ENCODE measurements at places on chromosomes 3 and 15.

DNA sequence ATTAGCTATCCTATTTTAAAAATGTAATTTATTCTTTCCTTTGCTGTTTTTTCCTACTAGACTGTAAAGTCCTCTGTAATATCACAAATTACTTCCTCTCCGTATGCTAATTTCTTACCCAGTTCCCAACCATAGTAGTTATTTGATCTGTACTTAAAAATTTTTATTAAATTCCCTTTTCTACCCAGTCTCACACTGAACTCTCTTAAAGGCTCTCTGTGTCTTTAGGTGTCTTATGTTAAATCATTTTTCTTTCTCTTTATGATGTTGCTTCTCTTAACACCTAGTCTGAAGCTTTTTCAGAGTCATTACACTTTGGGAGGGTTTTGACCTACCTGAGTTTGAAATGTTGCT lies 378.6 kb downstream of the NSUN3 start:
- no peak for DNase-seq

GRCh38 chr15:94584833-94585244 lies 353.5 kb downstream of the MCTP2 start:
- DNase-seq = no peak

GRCh38 chr15:77507911-77508310 lies 87.2 kb downstream of the HMG20A start:
- DNase-seq = no peak

- DNase-seq = no peak
Observed at GRCh38 chr15:68326711-68327354, 49.3 kb downstream of the FEM1B start.

DNA sequence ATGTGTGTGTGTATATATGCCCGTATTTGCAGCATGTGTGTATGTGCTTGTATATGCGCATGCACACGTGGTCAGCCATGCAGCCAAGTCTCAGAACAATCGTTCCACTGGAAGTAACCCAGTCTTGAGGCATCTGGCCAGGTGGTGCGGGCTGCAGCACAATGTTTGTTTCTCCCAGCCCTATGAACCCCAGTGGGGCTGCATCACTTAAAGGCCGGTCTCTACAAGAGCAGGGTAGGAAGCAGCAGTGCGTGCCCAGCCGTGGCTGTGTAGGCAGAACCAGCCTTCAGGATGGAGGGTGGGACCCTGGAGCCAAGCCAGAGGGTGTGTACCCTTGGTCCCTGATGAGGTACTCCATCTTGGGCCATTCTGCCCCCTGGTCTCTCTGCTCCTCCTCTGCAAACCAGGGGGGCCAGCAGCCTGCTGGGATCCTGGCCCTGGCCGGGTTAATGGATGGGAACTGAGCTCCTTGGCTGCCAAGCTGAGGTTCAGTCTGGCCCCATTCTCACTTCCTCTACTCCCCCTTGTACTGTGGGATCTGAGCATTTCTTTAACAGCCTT lies 11.8 kb downstream of the KLF13 start:
- DNase-seq = no peak

DNA sequence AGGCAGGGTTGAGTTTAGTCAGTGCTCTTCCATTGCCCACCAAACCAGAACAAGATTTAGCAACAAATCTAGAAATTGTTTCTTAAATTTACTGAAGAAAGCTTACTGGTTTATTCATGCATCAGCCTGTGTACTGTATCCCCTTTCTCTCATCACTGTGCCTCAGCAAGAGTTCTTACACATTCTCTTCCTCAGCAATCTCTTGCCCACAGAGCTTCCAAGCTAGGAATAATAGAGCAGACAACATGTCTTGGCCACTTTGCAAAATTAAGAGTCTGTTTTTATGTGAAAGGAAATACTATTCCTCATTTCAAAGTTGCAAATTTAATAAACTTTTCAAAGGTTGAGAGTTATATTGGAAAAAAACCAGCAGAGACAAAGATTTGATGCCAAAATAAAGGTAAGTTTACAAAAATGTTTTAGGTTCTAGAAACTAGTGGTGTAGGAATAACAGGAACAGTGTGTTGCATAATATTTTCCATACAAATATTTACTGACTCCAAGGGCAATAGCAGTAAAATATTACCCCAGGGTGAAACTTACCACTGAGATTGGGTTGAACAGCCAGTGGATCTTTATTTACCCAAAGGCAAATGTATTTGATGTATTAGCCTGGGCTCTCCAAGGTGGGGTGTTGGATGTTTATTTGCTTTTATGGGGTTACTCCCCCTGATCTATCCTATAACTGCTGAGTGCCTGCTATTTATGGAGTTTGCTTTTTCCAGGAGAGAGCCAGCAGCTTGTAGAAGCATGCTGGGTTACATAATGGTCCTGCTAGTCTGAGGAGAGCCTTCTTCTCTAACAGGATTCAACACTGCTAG lies 276.7 kb downstream of the ADAMTSL3 start:
- DNase-seq = no peak

DNA sequence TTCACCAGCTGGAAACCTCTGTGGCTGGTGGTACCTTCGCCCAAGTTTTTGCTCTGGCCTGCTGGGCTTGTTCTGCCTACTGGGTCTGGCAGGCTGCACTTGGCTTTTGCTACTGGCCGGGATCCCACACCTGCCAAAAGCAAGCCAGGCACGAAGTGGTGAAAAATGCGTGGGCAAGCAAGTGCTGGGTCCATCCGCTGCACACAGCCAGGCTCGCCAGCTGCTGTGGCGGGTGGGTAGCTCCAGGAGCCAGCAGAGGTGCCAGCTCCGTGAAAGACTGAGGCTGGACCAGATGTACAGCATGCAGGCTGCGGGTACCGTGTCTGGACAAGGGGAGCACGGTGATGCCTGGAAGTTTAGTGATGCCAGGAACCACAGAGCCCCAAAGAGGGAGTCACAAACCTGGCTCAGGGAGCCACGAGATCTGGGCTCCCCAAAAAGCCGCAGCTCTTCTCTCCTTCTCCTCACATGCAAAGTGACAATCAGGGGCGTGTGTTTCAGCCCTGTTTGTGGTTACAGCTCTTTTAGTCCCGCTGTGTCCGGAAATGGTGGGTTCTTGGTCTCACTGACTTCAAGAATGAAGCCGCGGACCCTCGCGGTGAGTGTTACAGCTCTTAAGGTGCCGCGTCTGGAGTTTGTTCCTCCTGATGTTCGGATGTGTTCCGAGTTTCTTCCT lies 1455.6 kb upstream of the GBE1 start:
- no peak for DNase-seq

Measured in memory B cell (primary cell).